MCF 10A (cell line): ENCODE measurements at places on chromosomes 3 and 15. TPM values are rescaled to one million over a fixed set of nuclear protein-coding genes. Genes with fewer than 3 reads are reported as not detected.

Gene HHLA2
- not detected in 2 replicates for total RNA-seq

Gene UPK1B
- not detected in 2 replicates for total RNA-seq

Gene CRYGS
- 3.2 and 4.0 TPM in 2 replicates for total RNA-seq

Gene HDDC3
- 23.6 and 25.5 TPM in 2 replicates for total RNA-seq

Gene ASTE1
- 2.7 and 3.3 TPM in 2 replicates for total RNA-seq

Gene CYFIP1
- 85.7 and 99.1 TPM in 2 replicates for total RNA-seq

Gene CPEB1
- total RNA-seq = not detected in 2 replicates

Gene NEIL1
- 6.6 and 9.5 TPM in 2 replicates for total RNA-seq
